ENCODE measurements at places on chromosomes 5 and 9.

GRCh38 chr9:27542508-27542907, 12.9 kb upstream of the MOB3B start:
- no peak for DNase-seq

GRCh38 chr5:961002-961710, 47.4 kb upstream of the NKD2 start:
- DNase-seq, result no peak

DNA sequence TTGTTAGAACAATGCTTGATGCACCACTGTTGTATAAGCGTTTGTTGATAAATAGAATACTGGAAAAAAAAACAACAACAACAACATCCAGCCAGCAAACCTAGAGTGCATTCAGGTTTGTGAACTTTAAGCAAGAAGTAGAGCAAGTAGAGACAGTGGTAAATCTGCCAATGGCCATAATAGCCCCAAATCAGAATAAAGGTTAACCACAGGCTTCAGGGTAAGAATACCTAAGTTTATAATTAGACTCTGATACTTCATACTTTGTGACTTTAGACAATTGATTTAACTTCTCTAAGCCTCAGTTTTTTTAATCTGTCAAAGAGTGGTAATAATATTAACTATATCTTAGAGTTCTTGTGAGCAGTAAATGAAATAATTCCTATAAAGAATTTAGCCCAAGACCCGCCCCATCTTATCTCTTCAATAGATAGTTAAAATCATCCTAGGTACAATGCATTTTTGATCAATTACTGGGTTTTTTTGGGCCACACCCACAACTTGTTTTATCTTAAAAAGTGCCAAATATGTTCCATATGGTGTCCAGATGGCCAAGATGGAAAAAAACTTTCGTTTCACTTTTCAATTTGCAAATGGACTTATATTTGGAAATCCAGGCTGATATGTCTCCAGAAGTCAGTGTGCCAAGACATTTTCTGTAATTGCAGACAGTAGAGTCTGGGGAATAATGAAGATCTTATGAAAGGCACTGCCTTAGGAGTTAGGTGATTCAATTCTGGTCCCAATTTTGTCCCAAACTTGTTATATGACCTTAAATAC, 24.5 kb upstream of the DPYSL3 start:
- DNase-seq, result no peak

DNA sequence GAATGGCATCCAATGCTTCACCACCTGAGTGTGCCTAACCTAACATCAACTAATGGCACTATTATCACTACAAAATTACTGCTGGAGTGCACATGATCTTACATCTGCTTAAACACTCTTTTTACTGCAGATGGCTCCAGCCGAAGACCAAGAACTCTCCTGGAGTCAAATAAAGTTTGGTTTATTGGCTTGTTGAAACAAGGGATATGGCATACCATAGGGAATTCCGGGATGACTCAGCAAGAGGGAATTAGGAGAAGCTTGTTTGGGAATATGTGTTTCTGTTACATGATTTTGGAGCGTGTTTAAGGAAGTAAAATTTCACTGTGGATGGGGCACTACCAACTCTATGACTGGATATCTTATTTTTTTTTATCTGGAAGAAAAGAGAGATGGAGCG, 872.6 kb downstream of the DTWD2 start:
- DNase-seq, result no peak

DNA sequence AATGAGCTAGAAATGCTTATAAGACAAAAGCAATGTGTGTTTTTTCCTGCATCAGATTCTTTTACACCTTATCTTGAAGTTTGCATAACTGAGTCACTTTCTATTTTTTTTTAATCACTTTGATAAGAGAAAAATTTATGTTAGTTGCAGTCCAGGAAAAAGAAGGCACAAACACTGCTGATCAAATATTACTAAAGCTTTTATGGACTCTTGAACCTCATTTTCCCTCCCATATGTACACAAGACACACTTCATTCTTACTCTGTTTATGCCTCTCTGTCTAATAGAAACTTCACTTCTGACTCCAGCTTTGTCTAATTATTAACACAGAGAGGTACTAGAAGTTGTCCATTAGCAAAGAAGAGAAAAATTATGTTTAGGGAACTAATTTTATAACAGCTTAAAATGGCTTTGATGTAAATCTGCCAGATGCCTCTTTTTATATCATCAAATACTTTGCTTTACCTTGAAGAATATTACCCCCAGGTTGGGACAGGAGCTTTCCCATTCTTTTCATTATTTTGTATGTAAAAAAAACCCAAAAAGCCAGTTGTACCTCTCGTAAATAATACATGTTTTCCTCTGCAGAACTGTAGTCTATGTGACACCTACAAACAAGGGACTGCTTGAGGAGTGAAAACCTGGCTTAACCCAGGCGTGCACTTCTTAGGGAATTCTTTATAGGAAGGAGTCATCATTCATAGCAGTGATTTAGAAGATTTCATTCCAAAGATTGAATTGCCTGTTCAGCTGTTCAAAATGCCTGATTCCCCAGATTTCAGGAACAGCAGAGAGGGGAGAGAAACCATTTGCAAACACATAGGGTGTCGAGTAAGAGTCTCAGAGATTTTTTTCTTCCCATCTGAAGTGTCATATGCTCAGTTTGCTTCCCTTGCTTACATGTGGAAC, 72.6 kb downstream of the DAPK1 start:
- no peak for DNase-seq

- no peak for DNase-seq
Measured at GRCh38 chr5:111069839-111070238, 1.7 kb upstream of the TSLP start.

DNA sequence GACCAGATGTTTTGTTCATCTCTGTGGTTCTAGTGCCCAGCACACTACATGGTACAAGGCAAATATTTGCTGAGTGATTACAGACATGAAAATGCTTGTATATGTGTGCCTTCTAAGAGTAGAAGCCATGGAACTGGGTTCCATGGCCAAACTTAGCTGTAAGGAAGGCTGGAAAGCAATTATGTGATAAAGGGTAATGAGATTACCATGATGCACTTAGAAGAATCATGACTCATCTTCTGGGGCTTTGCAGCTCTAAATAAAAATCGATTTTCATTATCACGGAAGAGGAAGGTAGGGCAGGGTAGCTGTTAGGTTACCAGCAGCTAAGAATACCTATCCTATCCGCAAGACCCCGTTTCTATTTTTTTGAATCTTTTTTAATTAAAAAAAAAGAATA, 28.0 kb downstream of the RFK start:
- DNase-seq, result peak; percentile 54

GRCh38 chr5:65823845-65824445, 101.9 kb downstream of the NLN start:
- no peak for DNase-seq

- DNase-seq, result no peak
Measured at GRCh38 chr5:114360357-114360756, 1.5 kb upstream of the KCNN2 start.

DNA sequence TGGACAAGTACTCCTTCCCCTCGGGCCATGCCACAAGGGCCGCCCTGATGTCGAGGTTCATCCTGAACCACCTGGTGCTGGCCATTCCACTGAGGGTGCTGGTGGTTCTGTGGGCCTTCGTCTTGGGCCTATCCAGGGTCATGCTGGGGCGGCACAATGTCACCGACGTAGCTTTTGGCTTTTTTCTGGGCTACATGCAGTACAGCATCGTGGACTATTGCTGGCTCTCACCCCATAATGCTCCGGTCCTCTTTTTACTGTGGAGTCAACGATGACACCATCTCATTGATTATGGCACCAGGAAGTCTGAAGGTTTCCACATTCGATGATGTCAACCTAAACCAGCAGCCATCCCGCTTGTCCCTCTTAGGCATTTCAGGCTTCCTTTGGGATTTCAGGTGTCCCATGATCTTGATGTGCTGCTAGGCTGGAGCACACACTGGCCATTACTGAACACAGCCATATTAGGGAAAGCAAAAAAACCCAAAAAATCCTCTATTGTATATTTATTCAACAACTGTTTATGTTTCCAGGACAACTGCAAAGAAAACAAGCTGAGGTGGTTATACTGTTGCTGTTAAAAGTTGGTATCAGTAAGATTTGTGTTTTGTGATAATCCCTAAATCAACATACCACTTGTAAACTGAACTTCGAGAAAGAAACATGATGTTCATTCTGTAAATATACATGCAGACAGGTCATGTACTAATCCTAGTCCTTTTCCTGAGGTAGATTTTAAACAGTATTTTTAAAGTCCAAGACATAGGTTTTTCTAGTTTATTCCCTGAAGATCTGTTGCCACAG, 1.1 kb downstream of the PLPP6 start:
- DNase-seq, result peak; percentile 33

- DNase-seq, result no peak
Measured at GRCh38 chr5:128331261-128331660, 206.8 kb downstream of the FBN2 start.

DNA sequence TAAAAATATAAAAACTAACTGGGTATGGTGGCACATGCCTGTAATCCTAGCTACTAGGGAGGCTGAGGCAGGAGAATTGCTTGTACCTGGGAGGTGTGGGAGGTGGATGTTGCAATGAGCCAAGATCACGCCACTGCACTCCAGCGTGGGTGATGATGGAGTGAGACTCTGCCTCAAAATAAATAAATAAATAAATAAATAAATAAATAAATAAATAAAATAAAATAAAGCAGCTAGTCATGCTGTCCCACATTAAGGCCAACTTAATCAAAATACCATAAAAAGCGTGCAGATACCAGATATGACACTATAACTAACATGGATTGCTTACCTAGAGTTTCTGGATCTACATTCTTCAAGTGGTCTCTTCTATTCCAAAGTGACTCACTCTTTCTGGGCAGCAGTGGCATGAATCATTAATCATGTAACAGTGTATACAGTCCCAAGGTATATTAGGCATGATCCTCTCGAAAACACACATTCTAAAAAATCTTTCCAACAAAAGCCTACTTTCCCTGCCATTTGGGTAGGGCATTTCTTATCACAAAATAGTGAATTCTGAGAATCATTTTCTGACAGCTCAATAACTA, 187.1 kb downstream of the ELAVL2 start:
- DNase-seq, result no peak

DNA sequence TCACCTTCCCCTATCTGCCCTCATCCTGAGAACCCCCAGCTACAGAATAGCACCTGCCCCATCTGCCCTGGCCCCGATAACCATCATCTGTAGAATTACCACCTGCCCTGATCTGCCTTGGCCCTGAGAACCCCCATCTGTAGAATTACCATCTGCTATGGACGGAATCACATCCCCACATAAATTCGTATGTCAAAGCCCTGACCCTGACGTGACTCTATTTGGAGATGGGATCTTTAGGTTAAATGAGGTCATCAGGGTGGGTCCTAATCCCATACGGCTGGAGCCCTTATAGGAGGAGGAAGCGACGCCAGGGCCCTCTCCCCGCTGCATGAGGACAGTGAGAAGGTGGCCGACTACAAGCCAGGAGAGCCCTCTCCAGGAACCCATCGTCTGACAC, 32.6 kb downstream of the SARDH start:
- DNase-seq, result no peak

GRCh38 chr9:85741095-85741874, 469 bp downstream of the AGTPBP1 start:
- peak; percentile 30 for DNase-seq

DNA sequence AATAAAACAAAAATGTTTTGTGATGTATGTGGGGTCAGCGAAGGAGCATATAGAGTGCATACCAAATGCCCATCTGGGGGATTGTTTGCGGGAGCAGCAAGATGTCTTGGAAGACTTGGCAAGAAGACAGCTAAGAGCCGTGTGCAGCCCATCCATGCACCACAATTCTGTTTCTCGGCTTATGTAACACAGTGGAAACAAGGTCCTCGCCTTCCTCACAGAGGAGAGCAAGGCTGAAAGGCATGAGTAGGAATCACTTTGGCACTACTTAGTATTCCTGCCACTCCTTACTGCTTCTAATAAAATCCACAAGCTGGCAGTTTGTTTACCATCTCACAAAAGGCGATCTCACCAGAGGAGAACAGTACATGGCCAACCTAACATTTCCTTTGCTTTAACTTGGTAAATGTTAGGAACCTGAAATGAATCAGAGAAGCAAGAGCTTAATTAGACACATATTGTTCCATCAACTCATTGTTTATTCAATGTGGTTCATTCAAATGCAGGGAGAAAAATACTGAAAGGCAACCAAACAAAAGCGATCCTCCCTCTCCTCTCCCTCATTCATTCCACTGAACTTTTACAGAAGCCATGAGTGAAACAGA, 648.1 kb downstream of the ACTL7B start:
- no peak for DNase-seq

DNA sequence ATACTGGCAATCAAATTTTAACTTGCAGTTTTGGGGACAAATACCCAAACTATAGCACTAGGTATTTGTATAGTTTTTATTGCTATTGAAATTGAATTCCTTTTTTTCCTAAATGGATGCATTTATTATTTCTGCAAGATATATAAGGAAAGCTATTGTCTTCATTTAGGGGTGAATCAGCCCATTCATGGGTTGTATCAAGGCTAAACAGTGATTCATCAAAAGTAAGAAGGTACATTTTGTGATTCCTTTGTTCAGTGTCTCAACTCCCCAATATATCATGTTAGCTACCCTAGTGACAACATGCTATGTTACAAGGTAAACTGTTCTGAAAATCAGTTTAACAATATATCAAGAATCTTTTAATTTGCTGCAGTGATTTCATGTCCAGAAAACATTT, 185.7 kb downstream of the PLK2 start:
- no peak for DNase-seq

DNA sequence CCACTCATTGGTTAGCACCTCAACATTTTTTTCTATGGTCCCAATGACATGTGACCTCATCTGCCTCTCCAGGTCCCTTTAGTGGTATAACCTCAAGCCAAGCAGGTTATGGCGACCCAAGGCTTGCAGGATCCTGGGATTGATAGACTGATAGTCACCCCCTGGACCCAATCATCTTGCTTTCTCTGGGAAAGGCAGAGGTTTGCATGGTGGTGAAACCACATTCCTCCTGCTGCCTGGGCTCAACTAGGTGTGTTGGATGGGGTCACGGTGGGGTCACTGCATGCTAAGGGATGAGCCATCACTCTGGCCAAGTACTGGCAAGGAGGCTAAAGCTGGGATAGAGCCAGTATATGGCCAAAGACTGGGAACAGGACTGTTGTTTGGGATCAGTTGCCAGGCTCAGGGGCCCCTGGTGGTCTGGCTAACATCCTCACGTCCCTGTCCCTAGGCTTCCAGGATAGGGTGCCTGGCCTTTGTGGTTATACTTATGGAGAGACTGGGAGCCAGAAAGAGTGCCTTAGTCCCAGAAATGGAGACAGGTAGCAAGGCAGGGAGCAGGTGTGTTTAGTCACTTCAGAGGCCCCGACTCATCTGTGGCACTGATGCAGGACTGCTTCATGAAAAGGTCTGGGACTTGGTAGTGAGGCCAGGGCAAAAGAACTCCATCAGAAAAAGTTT, 4.6 kb upstream of the SMIM32 start:
- no peak for DNase-seq

All from NCI-H345 (cell line).